CD8-positive, alpha-beta T cell (primary cell): ENCODE measurements at places on chromosomes 4 and X. TPM values are rescaled to one million over a fixed set of nuclear protein-coding genes. Genes with fewer than 3 reads are reported as not detected.

- DNase-seq, result no peak
These were observed 262.0 kb downstream of the COL25A1 start for GRCh38 chr4:109040441-109040840.

DNA sequence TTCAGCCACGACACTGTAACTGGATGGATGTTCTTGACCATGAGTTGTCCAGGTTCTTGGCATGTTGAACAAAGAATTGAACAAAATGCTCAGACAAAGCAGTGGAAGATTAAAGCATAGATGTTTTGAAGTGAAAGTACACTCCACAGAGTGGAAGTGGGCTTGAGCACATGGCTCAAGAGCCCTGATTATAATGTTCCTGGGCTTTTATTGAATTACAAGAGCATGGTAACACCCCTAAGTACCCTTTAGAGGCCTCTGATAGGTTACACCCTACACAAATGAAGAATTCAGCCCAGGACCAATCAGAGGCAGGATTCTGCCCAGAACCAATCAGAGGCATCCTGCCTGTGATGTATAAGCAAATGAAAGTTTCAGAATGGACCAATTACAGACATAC is 33.5 kb downstream of the SLC10A6 start:
- DNase-seq, result no peak

Gene DAPP1
- total RNA-seq, result 3.2 TPM

Gene POF1B
- total RNA-seq, result not detected

GRCh38 chr4:57061395-57061794 is 48.8 kb downstream of the IGFBP7 start:
- DNase-seq, result no peak

DNA sequence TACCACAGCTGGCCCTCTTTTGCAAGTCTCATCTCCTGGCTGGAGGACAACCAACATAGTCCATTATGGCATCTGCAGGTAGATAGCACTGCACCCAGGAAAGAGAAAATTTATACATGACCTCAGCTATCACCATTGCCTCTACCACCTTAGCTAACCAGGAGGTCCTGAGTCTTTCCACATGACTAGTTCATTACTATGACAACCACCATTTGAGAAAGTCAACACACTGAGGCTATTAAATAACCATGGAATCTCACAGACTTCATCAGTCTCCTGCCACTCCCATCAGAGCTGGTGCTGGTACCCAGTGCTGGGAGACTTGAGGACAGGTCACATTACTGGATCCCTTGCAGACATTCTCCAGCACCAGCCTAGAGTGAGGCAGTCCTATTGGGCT is 285.9 kb downstream of the GBA3 start:
- no peak for DNase-seq

Gene NAT8L
- 0.08 TPM for total RNA-seq

Gene MAMLD1
- total RNA-seq, result 0.39 TPM

Gene ETNPPL
- not detected for total RNA-seq

DNA sequence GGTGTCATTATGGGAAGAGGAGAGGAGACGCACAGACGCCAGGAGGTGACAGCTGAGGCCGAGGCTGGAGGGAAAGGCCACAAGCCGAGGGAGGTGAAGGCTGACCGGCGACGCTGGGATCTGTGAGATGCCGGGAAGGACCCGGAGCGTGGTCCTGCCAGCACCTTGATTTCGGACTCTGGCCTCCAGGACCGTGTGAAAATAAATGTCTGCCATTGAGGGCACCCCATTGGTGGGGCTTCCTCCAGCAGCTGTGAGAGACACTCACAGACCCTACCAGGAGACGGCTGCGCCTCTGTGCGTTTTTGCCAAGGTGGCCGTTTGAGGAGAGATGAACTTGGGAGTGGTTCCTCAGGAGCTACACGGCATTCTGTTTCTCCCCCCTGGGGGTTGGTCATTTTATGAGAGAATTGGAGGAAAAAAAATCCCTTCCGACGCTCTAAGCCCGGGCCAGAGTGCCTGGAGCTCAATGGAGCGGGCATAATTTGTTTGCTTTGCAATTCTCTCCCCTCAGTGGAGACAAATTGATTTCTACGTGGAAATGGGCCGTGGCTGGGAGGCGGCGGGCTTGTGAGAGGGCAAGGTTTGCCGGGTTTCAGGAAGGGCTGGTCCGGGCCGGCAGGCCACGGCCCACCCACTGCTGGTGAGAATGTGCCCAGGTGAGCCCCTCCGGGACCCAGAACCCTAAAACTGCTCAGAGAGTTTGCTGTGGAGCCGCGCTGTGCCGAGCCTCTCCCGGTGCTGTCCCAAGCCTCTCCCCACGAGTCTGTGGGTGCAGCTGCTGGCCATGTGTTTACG is 53.9 kb downstream of the CPZ start:
- no peak for DNase-seq

DNA sequence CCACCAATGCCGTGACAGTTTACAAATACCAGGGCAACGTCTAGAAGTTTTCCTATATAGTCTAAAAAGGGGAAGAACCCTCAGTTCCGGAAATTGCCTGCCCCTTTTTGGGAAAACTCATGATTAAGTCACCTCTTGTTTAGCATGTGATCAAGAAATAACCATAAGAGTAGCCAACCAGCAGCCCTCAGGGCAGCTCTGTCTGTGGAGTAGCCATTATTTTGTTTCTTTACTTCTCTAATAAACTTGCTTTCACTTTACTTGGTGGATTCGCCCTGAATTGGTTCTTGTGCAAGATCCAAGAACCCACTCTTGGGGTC is 20.0 kb upstream of the HOPX start:
- DNase-seq, result no peak

Gene H2BW2
- total RNA-seq, result not detected

DNA sequence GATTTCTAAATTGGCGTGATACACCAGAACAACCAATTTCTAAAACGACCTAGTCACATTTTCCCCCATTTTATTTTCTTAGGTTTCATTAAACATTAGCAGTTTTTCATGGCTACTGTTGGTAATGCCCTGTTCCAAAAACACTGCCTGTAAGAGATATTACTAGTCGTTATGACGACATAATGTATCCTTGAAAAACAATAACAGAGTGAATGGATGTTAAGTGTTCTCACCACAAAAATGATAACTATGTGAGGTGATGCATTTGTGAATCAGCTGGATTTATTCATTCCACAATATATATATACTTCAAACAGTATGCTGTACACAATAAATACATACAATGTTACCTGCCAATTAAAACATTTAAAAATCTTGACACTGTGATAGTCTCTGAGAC is 1147.6 kb upstream of the PCDH10 start:
- DNase-seq, result no peak

Gene SLC2A9
- 1.1 TPM for total RNA-seq

Gene UGT2B10
- not detected for total RNA-seq

- no peak for DNase-seq
These were observed 100.1 kb downstream of the GATB start for GRCh38 chr4:151660676-151661075.

GRCh38 chrX:115709039-115709438 is 148.1 kb downstream of the PLS3 start:
- no peak for DNase-seq
